Urothelium cell line (cell line): ENCODE measurements at places on chromosomes 6 and 20.

GRCh38 chr6:149729824-149730223, 11.9 kb upstream of the LATS1 start:
- DNase-seq: no peak

GRCh38 chr6:106752641-106753040, 123.3 kb downstream of the QRSL1 start:
- no peak for DNase-seq

- no peak for DNase-seq
Measured at GRCh38 chr6:149464411-149464810, 20.4 kb downstream of the ZC3H12D start.

- peak; percentile 46 for DNase-seq
Measured at GRCh38 chr6:148700741-148701311, 46.0 kb upstream of the UST start.

DNA sequence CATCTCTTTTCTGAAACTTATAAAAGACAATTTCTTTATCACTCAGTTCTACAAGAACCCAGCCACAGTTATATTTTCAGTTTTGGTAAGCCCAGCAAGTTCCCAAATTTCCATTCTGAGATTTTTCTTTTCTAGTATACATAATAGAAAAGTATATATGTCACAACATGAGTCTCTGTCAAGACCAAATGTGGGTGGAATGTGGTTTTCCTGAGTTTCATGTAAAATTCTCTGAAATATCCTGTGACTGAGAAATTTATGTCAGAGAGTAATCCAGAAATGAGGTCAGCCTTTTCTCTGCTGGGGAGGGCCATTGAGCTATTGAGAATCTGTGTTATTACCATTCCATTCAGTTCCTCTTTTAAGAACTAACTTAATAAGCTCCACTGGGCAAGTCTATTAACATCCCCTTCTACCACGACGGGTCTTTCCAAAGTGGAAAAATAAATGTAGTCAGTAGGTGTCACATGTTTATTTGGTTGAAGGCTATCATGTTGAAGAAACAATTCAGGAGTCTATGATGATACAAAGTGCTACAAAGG, 100.7 kb upstream of the HMGN3 start:
- no peak for DNase-seq
